A172 (cell line): ENCODE measurements at places on chromosomes 2 and 18. TPM values are rescaled to one million over a fixed set of nuclear protein-coding genes. Genes with fewer than 3 reads are reported as not detected.

DNA sequence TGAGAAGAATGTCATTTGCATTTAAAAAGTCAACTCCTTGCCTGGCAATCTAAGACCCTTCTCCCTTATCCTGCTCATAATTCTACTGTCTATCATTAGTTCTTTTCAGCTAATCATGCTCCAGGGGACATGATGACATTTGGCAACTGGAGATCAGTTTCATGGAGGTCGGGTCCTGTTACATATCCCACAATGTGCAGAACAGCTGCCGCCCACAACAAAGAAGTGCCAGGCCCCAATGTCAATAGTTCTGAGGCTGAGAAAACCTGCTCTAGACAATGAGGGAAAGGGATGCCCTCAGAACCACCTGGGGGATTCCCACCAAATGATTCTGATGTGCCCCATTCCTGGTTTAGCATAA, 53.4 kb upstream of the IL1RL1 start:
- DNase-seq: no peak

GRCh38 chr2:206159346-206160124, at the start of the genes EEF1B2 and NDUFS1:
EEF1B2 (plus strand) TSS chr2:206159895; CDS start chr2:206159980, 85 bp downstream.
NDUFS1 (minus strand) TSS chr2:206159444; CDS start chr2:206153678, 5,766 bp downstream.
- peak; percentile 98 for DNase-seq

GRCh38 chr2:228649447-228649846, 468.0 kb upstream of the SPHKAP start:
- no peak for DNase-seq

- no peak for DNase-seq
Observed at GRCh38 chr2:74881176-74881575, 47.2 kb downstream of the HK2 start.

DNA sequence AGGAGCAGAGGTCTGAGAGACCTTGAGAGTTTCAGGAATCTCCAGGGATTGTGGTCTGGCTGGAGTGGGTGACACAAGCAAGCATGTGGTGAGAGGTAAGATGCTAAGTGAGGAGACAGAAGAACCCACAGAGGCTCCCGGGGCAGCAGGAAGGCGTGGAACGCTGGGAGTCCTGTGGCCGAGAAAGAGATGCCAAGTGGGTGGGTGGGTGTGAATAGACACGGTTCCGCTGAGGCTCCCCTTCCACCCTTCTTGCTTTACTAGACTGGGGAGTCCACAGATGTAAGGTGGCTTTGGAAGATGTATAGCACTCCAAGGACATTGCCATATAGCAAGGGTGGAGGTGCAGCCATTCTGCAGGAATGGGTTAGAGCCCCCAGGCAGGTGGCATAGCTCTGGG, 4.2 kb downstream of the TEX51 start:
- DNase-seq: no peak

DNA sequence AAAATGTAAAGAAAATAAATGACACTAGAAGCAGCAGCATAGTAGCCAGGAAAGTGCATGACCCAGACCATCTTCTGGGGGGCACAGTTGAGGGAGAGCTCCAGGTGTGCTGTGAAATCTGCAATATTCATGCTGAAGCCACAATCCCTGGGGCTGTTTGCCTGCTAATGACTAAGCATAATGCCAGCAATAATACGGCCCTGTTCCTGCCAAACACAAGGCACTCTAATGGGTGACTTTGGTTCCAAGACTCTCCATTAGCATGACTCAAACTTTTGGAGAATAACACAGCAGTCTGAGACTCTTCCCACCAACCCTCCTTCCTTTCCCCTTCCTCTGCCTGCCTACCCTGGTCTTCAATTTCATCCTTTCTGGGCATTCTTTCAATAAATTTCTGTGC, 77.9 kb upstream of the DOCK10 start:
- peak; percentile 48 for DNase-seq

DNA sequence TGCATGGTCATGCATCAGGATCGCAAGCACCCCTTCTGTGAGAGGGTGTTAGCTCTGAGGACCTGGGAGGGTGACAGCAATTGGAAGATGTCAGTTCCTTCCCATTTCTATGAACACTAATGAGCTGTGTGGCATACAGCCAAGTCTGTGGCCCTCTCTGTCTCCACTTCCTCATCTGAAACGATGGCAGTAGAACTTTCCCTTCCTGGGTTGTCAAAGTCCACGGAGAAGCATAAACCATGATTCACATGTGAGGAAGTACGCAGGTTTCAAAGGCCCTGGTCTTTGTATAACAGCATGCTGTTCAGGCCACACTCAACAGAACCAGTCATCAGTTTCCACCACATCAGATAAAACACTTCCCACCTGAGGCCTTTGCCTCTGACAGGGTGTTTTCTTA, 167.4 kb upstream of the RAB6C start:
- no peak for DNase-seq

DNA sequence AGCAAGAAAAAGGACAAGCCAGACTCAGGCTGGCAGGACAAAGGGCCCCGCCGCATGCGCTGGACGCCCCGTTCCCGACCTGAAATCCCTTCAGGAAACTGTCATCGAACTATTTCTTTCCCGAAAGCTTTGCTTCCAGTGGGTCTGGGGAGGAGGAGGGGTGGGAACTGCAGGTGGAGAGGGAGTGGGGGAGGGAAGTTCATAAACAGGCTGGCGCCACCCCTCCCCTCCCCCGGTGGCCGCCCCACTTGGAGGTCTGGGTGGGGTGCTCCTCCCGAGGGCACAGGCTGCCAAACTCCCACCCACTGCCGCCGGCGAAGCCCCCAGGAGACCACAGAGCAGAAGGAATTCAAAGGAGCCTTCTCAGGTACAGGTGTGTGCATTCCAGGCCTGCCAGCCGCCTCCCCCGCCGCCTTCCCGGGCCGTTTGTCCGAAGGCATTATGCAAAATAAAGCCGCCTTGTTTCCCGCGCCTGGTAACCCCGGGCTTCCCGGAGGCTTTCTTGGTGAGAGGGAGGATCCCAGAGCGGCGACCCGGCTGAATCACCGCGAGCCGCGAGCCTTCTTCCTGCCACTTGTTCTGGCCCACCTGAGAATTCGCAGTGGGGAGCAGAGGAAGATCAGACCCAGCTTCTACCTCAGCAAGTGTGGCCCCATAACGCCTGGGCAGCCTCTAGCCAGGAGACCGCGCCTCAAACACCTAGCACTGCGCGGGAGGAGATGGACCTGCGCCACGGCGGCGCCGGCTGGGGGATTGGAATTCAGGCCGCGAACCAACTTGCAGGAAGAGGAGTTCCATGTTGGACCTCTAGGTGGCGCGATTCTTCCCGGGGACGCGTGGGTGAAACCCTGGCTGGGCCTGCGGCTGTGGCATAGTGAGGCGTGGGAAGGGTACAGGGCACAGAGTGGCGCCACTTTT, 101.9 kb downstream of the FOXI3 start:
- DNase-seq: no peak

DNA sequence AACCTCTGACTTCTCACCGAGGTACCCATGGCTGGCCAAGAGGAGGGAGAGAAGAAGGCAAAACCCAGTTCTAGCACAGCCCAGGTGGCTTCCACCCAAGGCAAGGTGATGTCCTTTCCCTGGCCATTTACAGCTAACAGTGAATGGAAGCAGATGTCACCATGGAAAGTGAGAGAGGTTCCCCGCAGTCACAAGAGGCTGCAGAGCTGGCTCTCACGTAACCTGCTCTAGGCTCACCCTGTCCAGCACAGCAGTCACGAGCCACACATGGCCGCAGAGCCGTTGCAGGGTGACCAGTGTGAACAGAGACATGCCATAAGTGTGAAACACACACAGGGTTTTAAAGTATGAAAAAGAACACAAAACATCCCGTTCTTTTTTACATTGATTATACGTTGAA, 169.4 kb downstream of the TNS1 start:
- no peak for DNase-seq

- DNase-seq: no peak
Observed at GRCh38 chr2:239769554-239770245, 255.4 kb downstream of the NDUFA10 start.

DNA sequence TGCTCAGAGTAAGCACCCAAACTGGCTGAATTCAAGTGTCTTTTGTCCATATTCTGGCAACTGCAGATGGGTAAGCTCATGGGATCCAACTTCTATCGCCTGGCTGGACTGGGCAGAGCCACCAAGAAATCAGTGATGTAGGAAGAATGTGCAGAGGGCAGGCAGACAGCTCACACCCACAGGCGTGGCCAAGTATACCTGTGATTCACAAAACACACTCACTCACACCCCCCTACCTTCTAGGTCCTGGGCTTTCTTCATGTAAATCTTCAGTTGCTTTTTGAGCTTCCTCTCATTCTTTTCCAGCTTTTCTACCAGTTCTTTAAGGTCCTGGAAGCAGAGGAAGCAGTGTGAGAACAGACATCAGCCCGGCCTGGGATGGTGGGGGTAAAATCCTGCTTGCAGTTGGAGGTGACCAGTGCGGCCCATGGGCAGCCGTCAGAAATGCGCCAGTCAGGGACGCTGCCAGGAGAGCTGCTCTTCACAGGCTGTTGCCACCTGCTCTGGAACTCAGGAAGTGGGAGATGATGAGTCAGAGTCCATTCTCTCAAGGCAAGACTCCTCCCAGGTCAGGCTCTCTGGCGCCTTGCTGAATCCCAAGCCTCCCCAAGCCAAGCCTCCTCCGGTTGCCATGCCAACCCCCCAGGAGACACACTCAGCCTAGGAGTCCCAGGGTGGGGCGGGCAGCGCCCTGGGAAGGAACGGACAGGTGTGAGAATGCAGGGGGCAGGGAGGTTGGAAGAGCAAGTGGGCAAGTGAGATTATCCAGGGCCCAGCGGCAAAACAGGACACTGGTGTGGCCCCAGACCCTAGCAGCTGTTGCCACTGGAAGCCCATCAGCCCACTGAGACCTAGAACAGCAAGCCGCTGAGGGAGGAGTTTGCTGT, 36.2 kb upstream of the ACAA2 start:
- peak; percentile 95 for DNase-seq

- DNase-seq: no peak
Observed at GRCh38 chr2:15751477-15751876, 159.8 kb downstream of the DDX1 start.

DNA sequence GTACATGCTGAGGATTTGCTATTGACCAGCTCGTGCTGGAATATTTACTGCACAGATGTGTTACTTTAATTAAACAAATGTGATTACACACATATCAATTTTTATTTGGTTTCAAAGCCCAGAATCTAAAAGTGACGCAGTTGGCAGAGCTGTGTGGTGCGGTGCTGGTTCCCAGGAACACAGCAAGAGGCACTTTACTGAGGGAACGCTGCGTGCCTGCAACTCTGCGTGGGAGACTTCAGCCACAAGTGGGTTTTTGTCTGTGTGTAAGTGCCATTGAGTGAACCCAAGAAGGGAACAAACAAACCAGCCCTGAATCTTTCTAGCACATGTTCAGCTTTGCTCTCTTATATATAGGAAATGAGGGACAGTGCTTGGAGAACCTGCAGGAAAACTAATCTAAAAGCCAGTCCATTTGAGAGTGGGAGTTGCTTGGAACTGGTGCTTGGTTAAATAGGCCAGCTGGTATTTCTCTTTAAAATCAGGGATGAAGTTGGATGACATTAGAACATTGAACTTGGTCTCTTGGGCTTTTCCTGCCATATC, 196.6 kb upstream of the CELF4 start:
- no peak for DNase-seq

GRCh38 chr2:220053919-220054318, 426.5 kb downstream of the SLC4A3 start:
- DNase-seq: peak; percentile 18

DNA sequence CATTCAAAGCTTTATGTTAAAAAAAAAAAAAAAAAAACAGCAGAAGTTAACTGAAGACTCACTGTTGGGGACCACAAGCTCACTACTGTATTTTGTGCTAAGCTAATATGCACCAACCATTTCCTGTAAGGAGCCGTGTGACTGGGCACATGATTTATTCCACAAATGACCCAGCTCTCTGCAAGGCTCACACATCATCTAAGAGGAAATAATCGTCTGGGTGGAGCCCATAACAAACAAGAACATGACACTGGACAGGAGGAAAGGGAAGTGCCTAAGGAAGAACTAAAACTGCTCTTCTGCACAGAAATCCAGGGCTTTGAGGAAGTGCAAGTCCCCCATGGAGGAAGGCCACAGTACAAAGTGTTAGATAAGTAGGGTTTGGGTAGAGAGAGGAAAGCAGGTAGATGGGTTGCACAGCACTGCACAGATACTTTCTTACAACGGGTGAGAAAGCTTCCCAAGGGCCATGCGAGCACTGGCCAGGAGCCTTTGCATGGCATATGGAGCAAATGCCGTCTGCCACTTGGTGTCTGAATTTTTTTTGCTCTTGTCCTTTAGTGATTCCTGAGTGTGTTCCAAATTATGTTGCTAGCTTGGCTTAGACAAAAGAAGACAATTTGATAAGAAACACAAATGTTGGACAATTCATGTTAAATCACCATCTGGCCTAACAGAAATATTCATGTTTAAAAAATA, 24.4 kb downstream of the NFE2L2 start:
- DNase-seq: peak; percentile 88

GRCh38 chr2:43611987-43612894, 16.4 kb upstream of the THADA start:
- peak; percentile 70 for DNase-seq

DNA sequence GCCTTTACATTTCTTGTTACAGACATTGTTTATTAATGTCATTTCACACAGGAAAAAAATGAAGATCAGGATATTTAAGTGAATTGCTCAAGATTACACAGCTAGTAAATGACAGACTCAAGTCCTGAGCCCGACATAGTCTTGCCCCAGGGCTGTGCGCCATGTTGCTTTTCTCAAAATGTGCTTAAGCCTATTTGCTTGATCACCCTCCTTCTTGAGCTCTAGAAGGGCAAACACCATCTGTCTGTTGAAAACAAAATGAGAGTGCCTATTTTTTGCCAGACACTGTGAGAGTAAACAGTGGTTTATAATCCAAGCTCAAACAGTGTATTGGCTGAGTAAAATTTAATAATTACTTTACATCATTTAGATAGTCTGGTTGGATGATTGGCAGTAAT, 34.8 kb upstream of the HNMT start:
- no peak for DNase-seq

DNA sequence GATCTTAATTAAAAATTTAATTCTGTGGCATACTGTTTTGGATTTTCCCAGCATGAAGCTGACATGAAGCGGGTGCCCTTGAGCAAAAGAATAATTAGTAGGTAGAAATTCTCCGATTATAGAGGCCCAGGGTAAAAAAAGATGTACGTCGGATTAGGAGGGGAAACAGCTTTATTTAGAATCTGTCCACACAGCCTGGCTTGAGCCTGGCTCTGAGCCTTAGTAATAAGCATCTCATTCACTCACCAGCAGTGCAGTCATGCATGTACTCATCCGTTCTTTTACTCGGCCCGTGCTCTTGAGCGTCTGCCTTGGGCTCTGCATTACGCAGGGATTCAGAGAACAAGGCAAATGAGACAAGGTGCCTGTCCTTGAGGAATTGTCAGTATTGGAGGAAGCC, 219.3 kb downstream of the AGAP1 start:
- no peak for DNase-seq

Gene SMAD7
- total RNA-seq: 6.2 and 8.5 TPM in 2 replicates

Gene STARD7
- total RNA-seq: 191 and 196 TPM in 2 replicates

Gene CXCR2
- 0.17 TPM in 1 of 2 replicates, not detected in the other for total RNA-seq

Gene TCF4
- 55.0 and 100.0 TPM in 2 replicates for total RNA-seq

Gene SNORC
- 0.17 and 0.86 TPM in 2 replicates for total RNA-seq

Gene TRIM43
- not detected in 2 replicates for total RNA-seq

Gene UCN
- 4.1 and 5.0 TPM in 2 replicates for total RNA-seq

Gene FOXI3
- total RNA-seq: not detected in 2 replicates

Gene CCDC121
- 1.6 and 6.5 TPM in 2 replicates for total RNA-seq

Gene CTIF
- 9.8 and 23.8 TPM in 2 replicates for total RNA-seq

Gene GPC1
- total RNA-seq: 182 and 198 TPM in 2 replicates
